Thymus (tissue), 14 donors: ENCODE measurements at places on chromosomes 7 and 10.

DNA sequence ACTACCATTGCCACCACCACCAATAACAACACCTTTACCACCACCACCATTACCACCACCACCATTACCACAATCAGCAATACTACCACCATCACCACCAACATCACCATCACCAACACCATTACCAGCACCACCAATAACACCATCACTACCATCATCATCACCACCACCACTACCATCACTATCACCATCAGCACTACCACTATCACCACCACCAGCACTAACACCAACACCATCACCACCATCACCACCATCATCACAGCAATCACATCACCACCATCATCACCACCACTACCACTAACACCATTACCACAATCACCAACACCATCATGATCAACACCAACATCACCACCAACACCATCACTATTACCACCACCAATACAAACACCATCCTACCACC, 249.5 kb downstream of the GRID1 start:
- DNase-seq = no peak

- DNase-seq = no peak
These were observed 4.4 kb downstream of the TACR2 start for GRCh38 chr10:69412232-69412790.

GRCh38 chr7:16344927-16345326, 76.4 kb downstream of the CRPPA start:
- DNase-seq = no peak

- no peak for DNase-seq
These were observed 244.2 kb upstream of the PLXDC2 start for GRCh38 chr10:19572056-19572455.

DNA sequence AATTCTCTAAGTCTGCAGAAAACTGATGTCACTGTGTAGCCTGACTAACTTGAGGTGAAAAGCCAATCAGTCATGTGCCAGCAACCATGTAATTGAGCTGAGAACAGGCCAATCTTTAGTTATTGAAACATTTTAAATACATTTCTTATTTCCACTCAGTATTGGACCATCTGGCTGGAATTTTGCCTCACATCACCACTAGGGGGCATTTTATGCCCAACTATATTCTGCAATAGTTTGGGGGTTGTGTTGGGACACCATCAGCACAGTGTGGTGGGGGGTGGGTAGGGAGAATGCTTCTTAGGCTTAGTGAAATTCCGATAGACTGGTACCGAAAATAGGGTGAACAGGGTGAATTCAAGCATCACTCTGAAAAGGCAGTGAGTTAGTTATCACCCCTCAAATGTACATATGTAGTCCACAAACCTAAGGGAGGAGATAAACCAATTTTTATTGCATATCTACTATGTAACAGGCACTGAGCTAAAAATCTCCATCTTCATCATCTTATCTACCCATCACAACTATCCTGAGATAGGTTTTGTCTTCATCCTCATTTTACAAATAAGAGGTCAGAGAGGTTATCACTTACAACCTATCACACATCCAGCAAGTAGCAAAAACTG, 17.8 kb downstream of the NPSR1 start:
- DNase-seq = no peak

DNA sequence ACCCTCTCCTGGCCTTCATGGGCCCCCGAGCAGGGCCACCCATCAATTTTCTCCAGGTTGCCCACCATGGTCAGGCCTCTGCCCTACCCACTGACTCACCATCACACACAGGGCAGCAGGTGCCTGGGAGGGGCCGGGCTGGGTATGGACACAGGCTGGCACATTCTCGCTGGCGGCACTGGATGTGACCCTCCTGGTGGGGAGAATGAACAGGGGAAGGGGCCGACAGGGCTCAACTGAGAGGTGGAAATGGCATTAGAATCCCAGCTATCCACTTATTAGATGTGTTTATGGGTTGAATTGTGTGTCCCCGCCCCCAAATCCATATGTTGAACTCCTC, 16.4 kb downstream of the KCP start:
- no peak for DNase-seq
